ENCODE measurements at places on chromosomes 5 and 9. TPM values are rescaled to one million over a fixed set of nuclear protein-coding genes. Genes with fewer than 3 reads are reported as not detected.

Gene LCN6
- total RNA-seq, result not detected

Gene CCL27
- not detected for total RNA-seq

Gene N4BP3
- 22.8 TPM for total RNA-seq

Gene TAF11L5
- total RNA-seq, result not detected

Gene C5orf58
- not detected for total RNA-seq

Gene TLX3
- total RNA-seq, result not detected

Gene SIT1
- total RNA-seq, result not detected

Gene KCNMB1
- total RNA-seq, result 0.54 TPM

Gene CARTPT
- total RNA-seq, result not detected

Gene SMIM33
- not detected for total RNA-seq

Gene SLC22A4
- total RNA-seq, result 3.7 TPM

Gene SLC6A3
- total RNA-seq, result not detected

Gene PNPLA7
- total RNA-seq, result 0.47 TPM

Gene HSPB3
- not detected for total RNA-seq

Gene GRPEL2
- total RNA-seq, result 29.4 TPM

Gene LCN9
- total RNA-seq, result not detected

Gene TESK1
- total RNA-seq, result 4.0 TPM

Gene AP3B1
- 51.3 TPM for total RNA-seq

Gene NAA35
- total RNA-seq, result 20.2 TPM

Gene CDKN2B
- 7.6 TPM for total RNA-seq

Gene ALDH1A1
- total RNA-seq, result 118 TPM

Gene ZFP2
- total RNA-seq, result 0.18 TPM

Gene HMGCR
- 43.9 TPM for total RNA-seq

Gene GDNF
- not detected for total RNA-seq

Gene PKD2L2
- total RNA-seq, result not detected

Gene UBE2QL1
- 0.09 TPM for total RNA-seq

Gene TBC1D9B
- total RNA-seq, result 46.2 TPM

Gene EGFLAM
- 2.2 TPM for total RNA-seq

Gene PPP2R2B
- total RNA-seq, result not detected

Gene XPA
- 8.8 TPM for total RNA-seq

Gene TRPM3
- total RNA-seq, result 1.1 TPM

Gene CARD6
- total RNA-seq, result 21.1 TPM

Gene DNAJB5
- total RNA-seq, result 8.2 TPM

Gene FOXD4L5
- 0.09 TPM for total RNA-seq

Gene FREM1
- total RNA-seq, result 0.18 TPM

Gene PHAX
- total RNA-seq, result 51.5 TPM

Gene OLFM1
- 0.56 TPM for total RNA-seq

Gene WNK2
- not detected for total RNA-seq

Gene ZNG1F
- 7.1 TPM for total RNA-seq

Gene SPATA31A7
- total RNA-seq, result not detected

Gene RORB
- total RNA-seq, result under 0.01 TPM

Gene ADAMTSL2
- total RNA-seq, result 0.75 TPM

Gene CCDC171
- total RNA-seq, result 0.81 TPM

Gene FOXD4L3
- total RNA-seq, result not detected

Gene HDAC3
- 52.0 TPM for total RNA-seq

Gene TAF11L10
- not detected for total RNA-seq

Gene ADAMTS6
- total RNA-seq, result 77.9 TPM

Gene NTNG2
- total RNA-seq, result 0.28 TPM

Gene ELP1
- 34.8 TPM for total RNA-seq

Gene FRMD3
- total RNA-seq, result 14.8 TPM

All from endothelial cell of coronary artery (primary cell).